GM06990 (cell line): ENCODE measurements at places on chromosomes 2 and 18.

- no peak for DNase-seq
These were observed 42.4 kb downstream of the BMPR2 start for GRCh38 chr2:202418511-202418910.

DNA sequence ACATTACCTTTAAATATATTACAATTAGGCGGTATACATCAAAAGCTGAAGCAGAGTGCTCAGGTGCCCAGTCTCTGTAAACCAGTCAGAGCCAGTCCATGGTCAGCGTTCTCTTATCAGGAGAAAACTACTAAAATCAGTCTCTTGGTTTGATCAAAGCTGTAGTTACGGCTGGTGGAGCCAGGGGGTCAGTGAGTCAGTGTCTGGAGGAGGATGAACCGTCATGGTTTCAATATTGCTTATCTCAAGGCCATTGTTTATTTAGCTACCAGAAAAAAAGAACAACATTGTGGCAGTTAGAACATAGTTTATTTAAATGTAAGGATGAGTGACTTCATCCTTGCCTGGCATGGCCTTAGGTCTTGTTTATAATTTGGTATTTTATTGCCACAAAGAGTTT, 71.3 kb upstream of the NYAP2 start:
- no peak for DNase-seq

GRCh38 chr18:48958951-48959350, 8.2 kb upstream of the SMAD7 start:
- no peak for DNase-seq

DNA sequence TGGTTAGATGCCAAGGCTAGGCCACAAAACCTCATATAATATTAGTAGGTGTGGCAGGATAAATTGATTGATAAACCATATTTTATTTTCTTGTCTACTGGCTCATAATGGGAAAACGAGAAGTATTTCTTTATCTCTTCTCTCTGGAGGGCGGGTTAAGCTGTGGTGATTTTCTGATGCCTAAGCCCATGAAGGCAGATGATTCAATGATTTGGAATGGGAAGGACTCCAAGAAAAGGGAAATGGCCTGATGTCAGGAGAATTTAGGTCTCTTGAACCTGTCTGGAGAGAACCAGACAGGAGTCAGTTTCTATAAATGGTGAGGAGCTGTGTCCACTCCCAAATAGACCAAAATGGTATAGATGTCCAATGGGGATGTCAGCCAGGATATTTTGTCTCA, 18.7 kb upstream of the MAP4K3 start:
- no peak for DNase-seq

GRCh38 chr2:219250049-219250781, 2.8 kb upstream of the TUBA4B start:
- DNase-seq = no peak

GRCh38 chr2:24362253-24362652, 1.9 kb upstream of the ITSN2 start:
- DNase-seq = no peak

- no peak for DNase-seq
These were observed 140.7 kb upstream of the PXDN start for GRCh38 chr2:1884933-1885580.

DNA sequence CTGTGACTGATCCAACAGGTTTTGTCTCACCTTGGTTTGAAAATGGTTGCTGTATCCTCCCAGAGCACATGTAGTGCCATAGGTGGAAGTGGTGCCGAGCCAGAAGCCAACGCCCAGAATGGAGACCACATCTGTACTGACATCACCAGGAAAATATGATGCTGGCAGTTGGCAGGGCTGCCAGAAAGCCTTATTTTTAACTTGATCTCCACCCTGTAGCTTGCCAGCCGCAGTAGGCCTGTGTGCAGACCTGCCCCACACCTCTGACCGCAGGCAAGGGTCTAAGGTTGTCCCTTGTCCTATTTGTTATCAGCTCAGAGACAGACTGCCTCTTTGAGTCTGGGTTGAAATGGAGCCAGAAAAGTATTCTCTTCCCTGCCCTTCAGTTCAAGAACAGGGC, 123.5 kb upstream of the EML6 start:
- no peak for DNase-seq

DNA sequence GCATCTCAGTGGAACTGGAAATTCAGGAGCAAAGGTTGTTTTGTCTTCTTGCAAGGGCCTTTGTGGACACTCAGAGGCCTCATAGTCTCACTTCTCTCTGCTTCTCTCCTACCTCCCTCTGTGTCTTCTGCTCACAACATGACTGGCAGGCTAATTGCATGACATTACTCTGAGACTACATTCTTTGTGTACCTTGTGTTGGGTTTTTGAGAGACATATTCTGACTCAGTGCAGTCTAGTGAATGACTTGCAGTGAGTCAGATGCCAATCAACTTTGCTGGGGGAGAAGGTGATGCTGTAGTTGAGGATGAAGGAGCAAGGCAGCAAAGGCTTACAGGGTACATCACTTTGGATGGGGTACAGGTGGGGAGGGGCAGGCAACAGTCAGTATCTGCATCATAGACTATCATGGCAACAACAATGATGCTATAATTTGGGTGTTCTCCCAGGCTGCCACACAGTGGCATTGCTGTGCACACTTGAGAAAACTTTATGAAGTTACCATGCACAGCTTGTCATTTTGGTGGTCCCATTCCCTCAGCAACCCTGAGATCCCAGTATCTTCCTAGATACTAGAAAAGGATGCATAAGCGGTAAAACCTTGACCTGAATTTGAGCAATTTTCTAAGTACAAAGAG, 69.3 kb upstream of the SLC16A14 start:
- no peak for DNase-seq

DNA sequence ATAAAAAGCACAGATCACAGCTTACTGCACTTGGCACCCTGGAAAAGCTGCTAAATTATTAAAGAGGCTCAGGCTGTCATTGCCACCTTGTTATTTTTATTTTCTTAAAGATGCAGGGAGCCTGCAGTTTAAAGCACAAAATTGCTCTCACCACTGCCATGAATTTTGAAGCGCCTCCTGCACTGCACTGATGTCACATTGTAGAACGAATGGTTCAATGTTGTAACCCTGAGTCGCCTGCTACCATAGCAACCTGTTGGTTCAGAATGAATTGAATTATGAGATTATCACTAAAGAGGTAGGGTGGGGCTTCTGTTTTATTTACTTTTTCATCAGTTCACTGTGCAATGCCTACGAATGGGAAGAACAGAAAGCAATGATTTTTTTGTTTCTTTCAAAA, 16.5 kb downstream of the SCG2 start:
- DNase-seq = no peak

- no peak for DNase-seq
These were observed 95.5 kb downstream of the CCDC102B start for GRCh38 chr18:68893354-68893753.

DNA sequence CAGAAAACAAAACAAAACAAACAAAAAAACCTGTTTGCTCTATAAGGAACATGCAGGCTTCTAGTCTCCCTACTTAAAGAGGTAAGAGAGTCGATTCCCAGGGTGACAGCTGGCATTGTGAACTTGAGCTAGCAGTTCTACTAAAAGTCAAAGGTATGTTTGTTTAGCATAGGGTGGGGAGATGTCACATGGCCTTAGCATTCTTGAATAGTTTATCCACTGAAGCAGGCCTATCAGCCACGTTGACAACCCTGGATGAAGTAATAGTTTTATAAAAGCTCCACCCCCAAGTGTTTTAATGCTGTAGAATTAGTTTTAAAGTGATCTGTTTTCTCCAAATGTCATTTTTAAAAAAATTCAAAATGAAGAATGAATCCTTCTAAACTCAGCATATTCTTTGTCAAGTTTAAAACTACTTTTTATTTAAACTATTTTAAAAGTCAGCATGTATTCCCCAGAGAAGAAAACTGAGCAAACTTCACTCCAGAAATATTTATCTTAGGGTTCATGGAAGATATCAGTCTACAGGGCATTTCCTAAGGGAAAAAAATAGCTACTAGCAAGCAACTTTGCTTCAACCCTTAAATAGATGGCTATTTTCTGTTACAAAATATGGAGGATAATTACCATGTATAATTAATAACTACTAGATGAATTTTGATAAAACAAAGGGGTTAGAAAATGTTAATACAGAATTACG, 1.7 kb downstream of the MYOM1 start:
- DNase-seq = no peak

DNA sequence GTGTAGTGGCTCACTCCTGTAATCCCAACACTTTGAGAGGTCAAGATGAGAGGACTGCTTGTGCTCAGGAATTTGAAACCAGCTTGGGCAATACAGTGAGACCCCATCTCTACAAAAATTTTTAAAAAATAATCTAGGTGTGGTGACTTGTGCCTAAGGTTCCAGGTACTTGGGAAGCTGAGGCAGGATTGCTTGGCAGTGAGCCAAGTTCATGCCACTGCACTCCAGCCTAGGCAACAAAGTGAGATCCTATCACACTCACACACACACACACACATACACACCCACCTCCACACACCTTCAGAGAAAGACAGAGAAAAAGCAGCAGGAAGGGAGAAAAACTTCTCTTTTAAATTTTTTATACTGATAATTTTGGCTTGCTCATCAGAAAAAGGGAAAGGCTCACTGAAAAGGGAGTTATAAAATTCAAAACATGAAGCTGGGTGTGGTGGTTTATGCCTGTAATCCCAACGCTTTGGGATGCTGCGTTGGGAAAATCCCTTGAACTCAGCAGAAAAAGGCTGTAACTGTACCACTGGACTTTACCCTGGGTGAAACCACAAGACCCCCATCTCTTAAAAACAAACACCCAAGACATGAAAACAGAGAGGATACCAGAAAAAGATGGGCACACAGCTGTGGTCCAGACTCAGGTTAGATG, 25.7 kb downstream of the FAM168B start:
- no peak for DNase-seq

DNA sequence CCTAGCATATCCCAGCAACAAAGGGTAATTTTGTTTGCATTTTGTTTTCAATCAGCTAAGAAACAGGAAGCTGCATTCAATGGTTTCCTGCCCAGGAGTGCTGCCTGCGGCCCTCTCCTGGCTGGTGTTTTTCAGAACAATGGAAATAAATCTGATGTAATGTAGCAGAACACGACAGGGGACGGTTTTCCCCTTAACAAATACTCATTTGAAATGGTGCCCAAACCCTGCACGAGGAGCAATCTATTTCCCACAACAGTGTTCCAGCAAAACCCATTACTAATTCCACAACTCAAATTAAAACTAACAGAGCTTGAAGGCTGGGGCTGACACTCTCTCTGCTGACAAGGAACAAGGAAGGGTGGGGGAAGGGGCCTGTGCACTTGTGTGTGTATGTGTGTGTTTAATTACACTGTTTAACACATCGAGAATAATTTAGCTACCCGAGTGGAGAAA, 8.7 kb downstream of the CAPN13 start:
- no peak for DNase-seq

DNA sequence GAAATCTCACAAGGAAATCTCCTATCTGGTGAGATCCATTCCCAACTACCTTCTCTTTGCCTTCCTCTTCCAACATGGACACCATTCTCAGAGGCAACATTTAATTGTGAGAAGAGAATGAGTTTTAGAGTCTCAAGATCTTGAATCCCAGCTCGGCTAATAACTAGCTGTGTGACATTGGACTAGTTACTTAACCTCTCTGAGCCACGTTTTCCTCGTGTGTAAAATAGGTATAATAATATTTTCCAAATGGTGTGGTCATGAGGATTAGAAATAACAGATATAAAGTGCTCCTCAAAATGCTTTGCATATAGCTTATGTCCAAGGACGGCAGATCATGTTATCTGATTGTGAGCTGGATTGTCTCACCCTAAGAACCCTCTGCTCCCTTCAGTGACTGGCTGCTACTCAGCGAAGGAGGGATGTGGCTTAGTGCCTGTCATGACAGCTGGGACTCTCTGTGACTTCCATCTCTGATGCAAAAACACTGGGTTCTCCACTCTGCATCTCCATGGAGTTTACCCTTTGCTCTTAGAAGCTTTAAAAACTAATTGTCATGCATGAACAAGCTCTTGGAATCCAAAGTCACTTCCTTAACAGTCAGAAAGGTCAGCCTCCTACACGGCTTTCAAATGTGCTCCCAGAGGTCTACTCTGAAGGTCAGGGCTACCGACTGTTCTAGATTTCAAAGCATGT, 38.4 kb upstream of the MRPL19 start:
- no peak for DNase-seq

DNA sequence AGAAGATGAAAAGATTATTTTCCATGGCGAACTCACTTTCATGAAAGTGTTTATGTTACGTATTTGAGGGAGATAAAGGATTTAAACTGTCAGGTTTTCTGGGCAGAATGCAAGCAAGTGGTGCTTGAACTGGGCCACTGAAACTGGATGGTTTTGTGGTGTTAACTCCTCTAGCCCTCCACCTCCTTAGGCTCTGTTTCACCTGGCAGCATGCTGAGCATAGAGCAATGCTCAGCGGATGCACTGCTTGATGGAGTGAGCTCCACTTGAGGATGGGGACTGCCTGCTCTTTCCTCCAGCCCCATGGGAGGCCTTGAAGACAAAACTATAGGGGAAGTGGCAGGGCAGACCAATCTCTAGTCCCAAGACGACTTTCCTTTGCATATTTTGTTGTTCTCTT, 345.8 kb downstream of the TDRD15 start:
- no peak for DNase-seq

GRCh38 chr2:137924019-137924418, 40.3 kb upstream of the HNMT start:
- DNase-seq = no peak

- no peak for DNase-seq
These were observed 181.5 kb upstream of the ZFP36L2 start for GRCh38 chr2:43407935-43408334.

DNA sequence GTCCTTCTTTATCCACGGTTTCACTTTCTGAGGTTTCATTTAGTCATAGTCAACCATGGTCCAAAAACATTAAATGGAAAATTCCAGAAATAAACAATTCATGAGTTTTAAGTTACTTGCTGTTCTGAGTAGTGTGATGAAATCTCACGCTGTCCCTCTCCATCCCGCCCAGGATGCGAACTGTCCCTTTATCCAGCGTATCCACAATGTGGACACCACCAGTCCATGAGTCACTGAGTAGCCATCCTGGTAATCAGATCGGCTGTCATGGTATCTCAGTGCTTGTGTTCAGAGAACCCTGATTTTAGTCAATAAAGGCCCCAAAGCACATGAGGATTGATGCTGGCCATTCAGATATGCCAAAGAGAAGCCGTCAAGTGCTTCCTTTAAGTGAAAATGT, 3.7 kb downstream of the SP140L start:
- no peak for DNase-seq

GRCh38 chr2:74511104-74511989, 2.9 kb upstream of the TLX2 start:
- no peak for DNase-seq

DNA sequence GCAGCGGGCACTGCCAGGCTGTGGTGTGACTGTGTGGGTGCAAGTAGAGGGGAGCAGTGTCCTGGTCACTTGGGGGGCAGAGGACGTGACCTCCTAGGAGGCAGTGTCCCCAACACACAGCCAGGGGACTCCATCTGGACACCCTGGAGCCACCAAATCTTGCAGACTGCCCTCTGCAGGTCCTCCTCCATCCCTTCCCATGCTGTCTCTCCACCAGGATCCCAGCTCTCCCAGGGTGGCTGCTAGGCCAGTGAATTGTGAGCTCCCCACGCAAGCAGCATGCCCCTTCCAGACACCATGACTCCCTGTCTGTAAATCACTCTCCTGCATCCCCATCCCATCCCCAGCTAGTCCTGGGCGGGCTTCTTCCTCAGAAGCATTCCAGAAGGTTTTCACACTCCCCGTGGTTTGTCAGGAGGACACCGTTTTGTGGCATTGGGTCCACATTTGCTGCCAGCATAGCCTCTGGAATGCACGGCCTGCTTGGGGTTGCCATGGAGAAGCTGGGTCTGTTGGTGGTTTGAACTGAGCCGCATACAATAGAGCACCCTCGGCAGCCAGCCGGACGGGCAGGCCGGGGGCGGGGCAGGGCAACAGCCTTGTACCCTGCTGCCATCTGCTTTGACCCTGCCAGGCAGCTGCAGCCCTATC, 210.7 kb downstream of the KLHL29 start:
- no peak for DNase-seq
